ENCODE measurements at places on chromosomes 3 and 15.

GRCh38 chr3:50256978-50257890 is 11.7 kb upstream of the SEMA3B start:
- DNase-seq = peak; percentile 15

DNA sequence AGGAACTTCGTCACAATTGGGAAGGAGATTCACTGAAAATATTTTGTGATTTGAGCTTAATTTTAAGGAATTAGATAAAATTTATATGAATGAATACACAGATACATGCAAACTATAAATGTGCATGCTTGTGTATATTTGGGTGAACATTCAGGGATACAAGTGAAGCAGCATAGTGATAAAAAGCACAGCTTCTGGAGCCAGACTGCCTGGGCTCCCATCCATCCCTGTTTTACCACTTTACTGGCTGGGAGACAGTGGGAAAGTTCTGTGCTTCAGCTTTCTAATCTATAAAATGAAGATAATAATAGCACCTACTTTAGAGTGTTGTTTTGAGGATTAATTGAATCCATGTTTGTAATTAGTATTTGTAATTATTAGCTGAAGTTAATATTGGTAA is 8.1 kb upstream of the EPHA6 start:
- no peak for DNase-seq

DNA sequence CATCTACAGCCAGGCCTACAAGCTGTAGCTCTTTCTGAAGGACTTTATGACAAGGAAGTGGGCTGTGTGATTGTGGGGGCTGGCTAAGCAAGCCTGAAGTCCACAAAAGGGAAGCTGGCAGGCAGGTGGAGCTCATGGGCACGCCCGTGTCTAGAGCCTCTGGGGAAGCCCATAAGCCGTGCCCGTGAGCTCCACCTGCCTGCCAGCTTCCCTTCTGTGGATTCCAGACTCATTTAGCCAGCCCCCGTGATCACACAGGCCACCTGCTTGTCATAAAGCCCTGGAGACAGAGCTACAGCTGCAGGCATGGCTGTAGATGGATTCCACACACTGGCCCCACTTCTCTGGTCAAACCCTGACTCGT is 15.2 kb downstream of the EFCC1 start:
- DNase-seq = no peak

GRCh38 chr3:13308380-13308801 is 111.7 kb downstream of the NUP210 start:
- DNase-seq = no peak

DNA sequence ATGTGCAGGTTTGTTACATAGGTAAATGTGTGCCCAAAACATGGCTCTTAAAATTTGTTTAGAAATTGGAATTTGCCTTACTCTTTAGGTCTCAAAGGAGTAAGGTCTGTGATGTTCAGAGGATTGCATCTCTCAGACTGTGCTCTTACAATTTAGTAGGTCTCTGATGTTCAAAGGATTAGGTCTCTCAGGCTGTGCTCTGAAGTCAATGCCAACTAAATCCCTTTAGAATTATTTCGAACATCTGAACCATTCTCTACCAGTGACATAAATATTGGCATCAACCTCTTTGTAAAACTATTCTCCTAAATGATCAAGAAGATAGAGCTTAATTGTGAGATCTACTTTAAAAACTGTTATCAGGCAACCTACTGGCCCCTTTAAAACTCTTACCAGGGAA is at the start of gene OR5K1:
OR5K1 (plus strand) TSS at position 301 of the 400 bp plus-strand sequence. CDS start 6,376 bp downstream, outside the sequence.
- no peak for DNase-seq

GRCh38 chr15:45794712-45795439 is 160.0 kb downstream of the SQOR start:
- DNase-seq = no peak

DNA sequence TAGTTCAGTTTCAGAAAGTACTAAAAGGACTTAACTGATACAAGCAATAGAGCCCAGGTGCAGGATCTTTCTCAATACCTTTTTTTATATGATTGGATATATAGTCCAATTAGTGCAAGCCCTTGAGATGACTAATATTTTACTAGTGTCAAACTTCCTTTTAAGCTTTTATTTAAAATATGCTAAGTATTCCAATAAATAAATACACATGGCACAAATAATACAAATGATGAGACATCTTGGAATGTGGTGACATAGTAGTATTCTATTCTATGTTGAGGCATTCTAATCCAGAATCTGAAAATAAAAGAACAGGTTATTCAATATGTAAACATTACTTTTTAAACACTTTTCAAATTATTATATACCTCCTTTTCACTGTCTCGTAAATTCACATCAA is 670.0 kb downstream of the SI start:
- DNase-seq = no peak

GRCh38 chr15:68299436-68299835 is 21.9 kb downstream of the FEM1B start:
- no peak for DNase-seq

DNA sequence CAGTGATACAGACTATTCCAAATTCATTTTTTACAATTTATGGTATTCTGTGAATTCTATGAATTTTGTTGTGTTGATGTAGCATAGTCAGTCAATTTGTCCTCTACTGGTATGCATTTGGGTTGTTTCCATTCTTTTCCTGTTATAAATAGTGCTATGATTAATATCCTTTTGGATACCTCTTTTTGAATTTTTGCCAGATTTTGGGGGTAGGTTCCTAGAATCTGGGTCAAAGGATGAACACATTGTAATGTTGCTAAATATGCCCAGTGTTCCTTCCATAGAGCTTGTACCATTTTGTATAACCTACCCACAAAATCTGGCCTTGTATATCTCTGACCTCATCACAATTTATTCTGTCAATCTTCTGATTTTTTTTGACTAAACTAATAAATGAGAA is 44.4 kb upstream of the C3orf38 start:
- DNase-seq = peak; percentile 68

DNA sequence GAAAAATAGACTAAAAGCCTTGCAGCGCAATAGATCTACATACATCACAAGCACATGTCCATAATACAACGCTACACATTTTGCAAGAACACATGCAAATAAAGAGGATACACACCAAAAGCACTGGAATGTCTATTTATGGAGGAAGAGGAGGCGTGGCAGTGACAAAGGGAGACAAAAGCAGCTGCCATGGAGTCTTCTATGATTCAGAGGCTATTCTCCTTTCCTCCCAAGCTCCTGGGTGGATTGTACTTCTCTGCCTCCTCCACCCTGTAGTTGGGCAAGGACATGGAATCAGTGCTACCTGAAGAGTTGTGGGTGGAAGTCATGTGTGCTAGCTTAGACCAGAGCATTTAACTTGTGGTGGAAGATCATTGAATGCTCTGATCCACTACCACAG is 57.9 kb upstream of the ABHD2 start:
- no peak for DNase-seq

- no peak for DNase-seq
Measured at GRCh38 chr15:96363707-96364106, 33.2 kb downstream of the NR2F2 start.

GRCh38 chr15:70531576-70531975 is 231.8 kb downstream of the UACA start:
- DNase-seq = no peak

DNA sequence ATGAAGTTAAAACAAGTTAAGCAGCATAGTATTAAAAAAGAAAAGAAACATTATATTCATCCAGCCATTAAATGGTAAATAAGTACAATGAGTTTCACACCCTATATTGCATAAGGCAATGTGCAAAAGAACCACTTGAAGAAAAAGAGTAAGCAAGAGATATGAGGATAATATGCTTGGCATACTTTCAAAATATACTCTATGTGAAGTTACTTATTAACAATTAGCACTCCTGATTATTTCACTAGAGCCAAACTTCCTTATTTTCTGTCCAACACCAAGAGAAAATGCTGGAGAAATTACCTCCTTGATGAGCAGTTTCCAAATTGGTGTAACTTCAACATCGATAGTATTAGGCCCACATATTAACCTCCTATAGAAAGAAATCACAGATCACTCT is 63.7 kb downstream of the ATP13A4 start:
- no peak for DNase-seq

GRCh38 chr15:76341366-76342057 is 4.9 kb downstream of the ISL2 start:
- DNase-seq = no peak

GRCh38 chr15:37767841-37768455 is 166.5 kb upstream of the TMCO5A start:
- peak; percentile 65 for DNase-seq

- peak; percentile 93 for DNase-seq
Measured at GRCh38 chr3:112379020-112379690, 46.2 kb downstream of the CD200 start.

GRCh38 chr15:84588053-84588874 is 12.5 kb upstream of the ZSCAN2 start:
- peak; percentile 67 for DNase-seq

DNA sequence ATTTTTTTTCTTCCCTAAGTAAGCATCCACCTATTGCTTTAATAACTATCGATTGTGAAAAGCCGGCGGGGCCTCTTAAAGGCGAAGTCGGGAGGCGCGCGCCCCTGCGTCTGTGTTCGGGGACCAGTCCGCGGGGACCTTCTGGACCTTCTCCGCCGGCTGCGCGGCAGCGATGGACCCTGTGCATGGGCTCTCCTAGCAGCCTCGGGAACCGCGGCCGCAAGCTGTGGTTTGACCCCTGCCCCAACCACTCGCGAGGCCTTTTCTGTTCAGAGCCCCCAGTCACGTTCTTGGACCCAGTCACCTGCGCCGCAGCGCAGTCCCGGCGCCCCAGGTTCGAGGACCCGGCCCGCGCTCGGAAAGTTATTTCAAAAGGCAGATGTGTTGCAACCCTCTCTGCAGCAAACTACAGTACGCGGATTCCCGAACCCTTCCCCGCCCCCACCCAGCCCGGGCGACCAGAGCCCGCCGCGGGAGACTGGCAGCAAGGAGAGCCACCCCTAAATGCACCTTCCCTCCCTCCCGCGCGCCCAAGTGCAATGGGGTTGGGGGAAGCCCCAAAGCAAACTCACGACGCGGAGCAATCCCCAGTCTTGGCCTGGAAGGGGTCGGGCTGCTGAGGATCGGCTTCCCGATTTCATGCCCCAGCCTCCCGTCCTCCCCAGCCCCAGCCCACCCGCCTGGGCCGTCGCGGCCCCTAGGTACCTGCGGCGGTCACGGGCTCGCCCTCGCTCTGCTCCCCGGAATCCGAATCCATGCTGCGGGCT is 684 bp downstream of the TNFAIP8L3 start:
- peak; percentile 53 for DNase-seq

GRCh38 chr15:39205081-39205480 is 375.8 kb upstream of the THBS1 start:
- no peak for DNase-seq

DNA sequence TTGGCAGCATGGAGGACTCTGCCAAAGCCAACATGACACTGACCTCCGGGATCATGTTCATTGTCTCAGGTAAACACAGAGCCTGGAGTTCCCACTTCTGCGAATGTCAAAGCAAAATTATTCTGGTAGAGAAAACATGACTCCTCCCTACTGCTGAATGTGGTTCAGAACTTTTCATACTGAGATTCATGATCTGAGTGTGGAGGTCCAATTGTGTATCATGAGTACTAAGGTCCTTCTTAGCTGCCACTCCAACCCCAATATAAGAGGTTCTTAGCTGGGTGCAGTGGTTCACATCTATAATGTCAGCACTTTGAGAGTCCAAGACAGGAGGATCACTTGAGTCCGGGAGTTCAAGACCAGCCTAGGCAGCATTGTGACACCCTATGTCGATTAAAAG is 13.8 kb downstream of the CLDN18 start:
- no peak for DNase-seq

- no peak for DNase-seq
Measured at GRCh38 chr3:40913641-40914040, 285.7 kb upstream of the CTNNB1 start.

- DNase-seq = no peak
Measured at GRCh38 chr3:53554559-53555067, 60.2 kb downstream of the CACNA1D start.

DNA sequence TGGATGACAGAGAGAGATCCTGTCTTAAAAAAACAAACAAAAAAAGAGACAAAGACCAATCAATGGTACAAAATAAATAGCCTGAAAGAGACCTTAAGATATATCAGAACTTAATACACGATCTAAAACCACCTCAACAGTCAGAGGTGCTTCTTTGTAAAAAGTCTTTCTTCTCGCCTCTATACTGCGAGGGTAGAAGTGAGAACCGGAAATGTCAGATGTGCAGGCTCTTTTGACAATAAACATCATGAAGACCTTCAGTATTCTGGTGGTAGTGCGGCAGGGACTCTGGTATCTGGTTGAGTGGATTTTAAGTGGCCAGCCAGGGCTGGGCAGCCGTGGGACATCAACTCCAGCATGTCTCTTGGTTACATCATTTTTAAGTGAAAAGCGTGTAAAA is 30.0 kb downstream of the RUBCN start:
- DNase-seq = no peak

DNA sequence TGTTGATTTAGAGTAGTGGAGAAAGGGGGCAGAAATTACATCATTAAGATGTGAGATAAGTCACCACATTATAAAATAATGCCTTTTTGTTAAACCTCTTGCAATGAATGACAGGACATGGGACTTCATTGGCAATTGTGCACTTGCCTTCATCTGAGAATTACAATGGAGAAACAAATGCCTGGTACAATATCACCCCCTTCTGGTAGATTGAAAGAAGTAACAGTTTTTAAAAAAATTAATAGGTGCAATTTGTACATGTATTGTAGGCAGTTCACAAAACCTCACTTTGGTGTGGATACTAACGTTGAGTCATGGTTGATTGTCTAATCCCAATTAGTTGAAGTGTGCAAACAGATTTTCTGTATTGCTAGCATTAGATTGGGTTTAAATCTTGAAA is 4.6 kb upstream of the P2RY14 start:
- DNase-seq = peak; percentile 58

- no peak for DNase-seq
Measured at GRCh38 chr15:81388436-81388770, 14.4 kb upstream of the TMC3 start.

DNA sequence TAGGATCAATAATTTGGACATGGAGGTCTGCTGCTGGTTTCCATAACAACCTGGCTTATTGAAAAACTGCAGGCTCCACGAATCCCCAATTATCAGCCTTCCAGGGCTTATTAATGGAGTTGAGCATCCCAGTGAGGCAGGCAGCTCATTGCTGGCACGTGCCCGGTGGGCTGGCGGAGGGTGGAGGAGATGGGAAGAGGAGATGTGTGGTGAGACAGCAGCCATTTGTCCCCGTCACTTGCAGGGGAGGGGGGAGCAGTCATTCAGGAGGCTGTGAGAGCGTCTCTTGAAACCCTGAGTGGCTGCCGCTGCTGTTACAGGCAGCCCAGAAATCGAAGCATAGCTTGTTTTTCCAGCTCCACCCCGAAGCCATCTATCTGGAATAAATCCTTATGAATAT is 70.6 kb downstream of the GAP43 start:
- no peak for DNase-seq

GRCh38 chr3:4548780-4549179 is 55.6 kb downstream of the ITPR1 start:
- no peak for DNase-seq

GRCh38 chr3:171351676-171352075 is 108.5 kb downstream of the TNIK start:
- DNase-seq = peak; percentile 90

GRCh38 chr3:168157099-168157700 is 61.5 kb upstream of the GOLIM4 start:
- no peak for DNase-seq

GRCh38 chr3:160927620-160928019 is 171.6 kb downstream of the PPM1L start:
- no peak for DNase-seq

GRCh38 chr3:180274536-180274935 is 237.8 kb upstream of the PEX5L start:
- DNase-seq = no peak

GRCh38 chr3:16897254-16897926 is 12.6 kb downstream of the PLCL2 start:
- peak; percentile 75 for DNase-seq

- DNase-seq = no peak
Measured at GRCh38 chr3:120838441-120839091, 69.4 kb upstream of the STXBP5L start.

Data from HCEC 1CT (cell line).